ENCODE measurements at places on chromosomes 3 and 15.

- no peak for DNase-seq
Measured at GRCh38 chr15:66938114-66938830, 127.1 kb upstream of the SMAD3 start.

DNA sequence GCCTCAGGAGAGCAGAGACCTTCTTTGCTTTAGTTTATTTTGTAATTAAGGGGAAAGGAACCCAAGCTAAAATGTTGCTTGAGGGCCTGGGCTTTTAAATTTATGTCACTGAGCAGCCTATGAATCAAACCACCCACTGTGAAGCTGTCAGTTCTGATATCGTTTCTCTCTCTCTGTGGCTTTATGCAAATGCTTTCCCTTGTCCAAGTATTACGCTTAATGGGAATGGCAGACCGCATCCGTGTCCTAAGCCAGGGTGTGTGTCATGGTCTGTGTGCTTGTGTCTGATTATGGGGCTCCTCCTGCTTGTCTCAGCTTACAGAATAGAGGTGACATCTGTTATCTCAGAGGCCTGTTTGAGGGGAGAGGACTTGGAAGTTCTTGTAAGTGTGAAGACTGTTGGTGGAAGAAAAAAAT is 82.4 kb downstream of the EBLN2 start:
- DNase-seq: no peak

DNA sequence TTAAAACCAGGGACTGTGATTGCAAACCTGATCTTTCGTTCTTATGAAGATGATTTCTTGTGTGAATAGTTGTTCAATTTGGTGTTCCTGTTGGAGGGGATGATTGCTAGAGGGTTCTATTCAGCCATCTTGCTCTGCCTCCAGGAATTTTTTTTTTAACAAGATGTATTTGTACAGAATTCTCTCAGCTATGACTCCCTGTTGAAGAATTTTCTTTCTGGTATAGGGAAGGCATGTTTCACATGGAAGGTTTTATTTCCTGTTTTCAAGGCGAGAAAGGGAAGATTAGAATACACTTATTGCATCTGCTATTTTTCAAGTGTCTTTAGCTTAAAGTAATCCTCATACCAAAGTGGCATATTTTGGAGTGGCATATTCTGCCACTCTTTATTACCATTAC is 5.6 kb upstream of the LRRC34 start:
- no peak for DNase-seq

- no peak for DNase-seq
Measured at GRCh38 chr3:31241533-31241932, 291.2 kb upstream of the STT3B start.

GRCh38 chr15:56036546-56037067 is 43.2 kb upstream of the NEDD4 start:
- DNase-seq: no peak

- no peak for DNase-seq
Measured at GRCh38 chr3:126459763-126460127, 15.9 kb downstream of the ZXDC start.

DNA sequence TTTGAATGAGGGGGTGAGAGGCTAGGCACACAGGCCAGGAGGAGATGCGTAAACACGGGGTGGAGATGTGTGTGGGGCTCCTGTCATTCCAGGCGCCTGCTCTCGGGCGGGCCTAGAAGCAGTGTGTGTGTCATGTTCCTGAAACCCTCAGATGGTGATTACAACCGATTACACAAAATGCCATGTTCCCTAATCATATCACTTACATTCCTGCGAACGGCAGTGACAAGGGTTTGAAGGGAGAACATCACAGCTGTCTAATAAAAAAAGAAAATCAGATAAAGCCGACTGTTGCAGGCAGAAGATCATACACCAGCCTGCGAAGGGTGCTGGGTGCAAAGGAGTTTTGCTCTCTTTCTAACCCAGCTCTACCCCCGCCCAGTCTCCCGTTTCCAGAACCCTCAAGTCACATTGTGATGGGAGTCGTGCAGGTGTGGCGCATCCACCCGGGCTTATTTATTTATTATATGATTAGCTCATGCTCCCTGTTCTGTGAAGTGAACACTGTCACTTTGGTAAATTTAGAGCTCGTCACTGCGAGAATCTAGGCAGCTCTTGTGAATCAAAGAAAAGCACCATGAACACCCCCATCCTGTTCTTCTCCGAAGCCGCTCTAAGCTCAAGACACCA is 140.3 kb downstream of the NR2F2 start:
- DNase-seq: no peak

GRCh38 chr3:128297401-128298138 is 144.3 kb downstream of the EEFSEC start:
- DNase-seq: no peak

DNA sequence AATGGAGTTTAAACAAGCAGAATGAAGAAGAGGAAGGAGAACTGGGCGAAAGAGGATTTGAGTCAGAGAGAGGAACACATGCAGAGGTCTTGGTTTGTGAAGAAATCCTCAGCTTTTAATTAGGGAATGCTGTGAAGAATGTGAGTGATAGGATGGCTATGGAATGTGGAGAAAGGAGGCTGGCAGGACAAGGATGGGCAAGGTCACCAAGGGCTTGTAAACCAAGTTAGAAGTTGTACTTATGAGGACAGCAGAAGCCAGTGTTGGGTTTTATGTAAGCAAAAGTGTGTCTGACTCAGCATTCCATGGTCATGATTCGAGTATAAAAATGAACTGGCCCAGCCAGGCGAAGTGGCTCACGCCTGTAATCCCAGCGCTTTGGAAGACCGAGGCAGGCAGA is 60.0 kb upstream of the IL12A start:
- peak; percentile 45 for DNase-seq

GRCh38 chr15:74585191-74585590 is 30.4 kb upstream of the CLK3 start:
- no peak for DNase-seq

DNA sequence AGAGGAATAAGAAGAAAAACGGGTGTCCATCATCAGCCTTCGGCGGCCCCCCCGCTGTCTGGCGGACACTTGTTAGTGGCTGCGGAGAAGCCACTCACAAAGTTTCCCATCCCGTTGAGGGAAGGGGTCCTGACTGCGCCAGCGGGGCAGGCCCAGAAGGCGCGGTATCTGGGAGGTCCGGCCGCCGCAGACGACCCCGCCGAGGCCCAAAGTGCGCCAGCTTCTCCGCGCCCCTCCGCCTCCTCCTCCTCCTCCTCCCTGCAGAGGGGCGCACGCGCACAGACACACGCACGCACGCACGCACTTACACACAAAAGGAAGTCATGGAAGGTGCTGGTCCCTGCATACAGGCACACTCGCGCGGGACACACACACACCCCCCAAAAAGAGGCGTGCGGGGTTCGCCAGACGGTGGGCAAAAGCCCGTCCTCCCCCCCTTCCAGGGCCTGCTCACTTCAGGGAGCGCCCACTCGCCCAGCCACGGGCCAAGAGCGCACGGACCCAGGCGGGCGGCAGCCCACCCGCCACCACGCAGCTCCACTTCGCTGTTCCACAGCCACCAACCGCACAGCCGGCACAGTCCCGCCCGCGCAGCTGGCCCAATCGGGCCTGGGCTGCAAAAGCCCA is 18.0 kb downstream of the ZNF148 start:
- DNase-seq: peak; percentile 66

DNA sequence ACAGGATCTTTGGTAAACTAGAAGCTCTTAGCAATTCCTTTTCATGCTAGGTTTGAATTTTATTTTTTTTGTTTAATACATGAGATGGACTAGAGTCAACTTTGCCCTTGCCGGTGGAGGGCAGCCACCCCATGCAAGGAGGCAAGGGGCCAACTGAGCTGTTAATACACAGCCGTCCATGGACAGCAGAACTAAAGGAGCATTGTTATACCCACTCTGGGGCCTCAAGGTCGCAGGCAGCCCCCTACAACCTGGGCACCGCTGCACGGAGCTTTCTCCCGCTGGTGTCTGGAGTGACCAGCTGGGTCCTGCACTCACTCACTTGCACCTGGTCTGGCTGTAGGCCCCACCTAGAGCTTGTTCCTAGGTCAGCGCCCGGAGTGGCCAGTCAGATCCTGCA is 47.9 kb upstream of the ACKR4 start:
- DNase-seq: no peak

DNA sequence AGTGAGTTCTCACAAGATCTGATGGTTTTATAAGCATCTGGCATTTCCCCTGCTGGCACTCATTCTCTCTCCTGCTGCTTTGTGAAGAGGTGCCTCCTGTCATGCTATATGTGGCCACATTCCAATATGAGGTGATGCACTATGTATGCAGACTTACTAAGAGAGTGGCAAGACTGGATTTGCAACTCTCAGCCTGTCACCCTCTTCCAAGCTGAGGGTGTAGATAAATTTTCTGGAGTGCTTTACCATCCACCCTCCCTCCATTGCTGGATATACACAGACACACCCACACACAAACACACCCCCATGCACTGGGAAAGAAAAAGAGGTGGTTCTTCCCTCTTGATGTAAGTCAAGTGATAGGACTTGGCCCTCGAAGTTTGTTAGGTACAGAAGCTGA is 30.2 kb upstream of the CHMP2B start:
- DNase-seq: no peak

DNA sequence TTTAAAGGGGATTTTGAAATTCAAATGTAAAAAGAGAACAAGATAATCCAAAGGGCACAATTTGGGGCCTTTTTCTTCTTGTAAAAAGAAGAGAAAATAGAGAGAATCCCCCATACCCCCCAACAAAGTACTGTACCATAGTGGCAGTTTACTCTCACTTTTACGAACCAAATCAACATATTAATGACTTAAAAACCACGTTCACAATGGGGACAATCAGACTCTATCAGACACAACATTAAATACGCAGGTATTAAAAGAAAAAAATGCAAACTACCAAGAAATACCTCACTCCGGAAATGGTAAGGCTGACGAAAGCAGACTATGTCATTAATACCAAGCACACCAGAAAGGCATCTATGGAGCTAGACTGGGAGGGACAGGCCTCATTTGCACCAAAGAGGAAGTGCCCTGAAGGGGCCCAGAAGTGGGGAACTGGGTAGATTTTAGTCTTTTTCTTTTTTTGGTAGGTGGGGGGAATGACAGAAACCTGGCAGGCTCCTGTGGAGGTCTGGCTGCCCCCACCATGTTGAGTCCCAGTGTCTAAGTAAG is 134.3 kb downstream of the TIGIT start:
- DNase-seq: no peak

DNA sequence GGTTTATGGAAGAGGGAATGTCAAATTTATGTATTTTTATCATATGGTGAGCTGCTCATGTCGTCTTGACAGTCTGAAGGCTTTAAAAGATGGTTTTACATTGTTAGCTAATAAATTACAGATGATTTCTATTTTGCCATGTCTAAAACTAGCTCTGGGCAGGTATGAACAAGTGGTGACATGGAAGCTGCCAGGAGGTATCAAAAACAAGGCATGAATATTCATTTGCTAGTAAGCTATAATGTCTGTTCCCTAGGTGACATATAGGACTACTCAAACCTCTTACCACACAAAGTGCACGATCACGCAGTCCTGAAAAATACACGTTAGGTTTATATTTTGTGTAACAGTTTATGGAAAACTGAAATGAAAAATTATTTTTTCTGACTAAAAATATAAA is 34.8 kb downstream of the ST3GAL6 start:
- DNase-seq: no peak

GRCh38 chr3:31521468-31521867 is 11.3 kb upstream of the STT3B start:
- DNase-seq: no peak

- no peak for DNase-seq
Measured at GRCh38 chr3:122364490-122364889, 18.5 kb downstream of the MIX23 start.

GRCh38 chr3:194203482-194204041 is 67.6 kb downstream of the HES1 start:
- DNase-seq: no peak

DNA sequence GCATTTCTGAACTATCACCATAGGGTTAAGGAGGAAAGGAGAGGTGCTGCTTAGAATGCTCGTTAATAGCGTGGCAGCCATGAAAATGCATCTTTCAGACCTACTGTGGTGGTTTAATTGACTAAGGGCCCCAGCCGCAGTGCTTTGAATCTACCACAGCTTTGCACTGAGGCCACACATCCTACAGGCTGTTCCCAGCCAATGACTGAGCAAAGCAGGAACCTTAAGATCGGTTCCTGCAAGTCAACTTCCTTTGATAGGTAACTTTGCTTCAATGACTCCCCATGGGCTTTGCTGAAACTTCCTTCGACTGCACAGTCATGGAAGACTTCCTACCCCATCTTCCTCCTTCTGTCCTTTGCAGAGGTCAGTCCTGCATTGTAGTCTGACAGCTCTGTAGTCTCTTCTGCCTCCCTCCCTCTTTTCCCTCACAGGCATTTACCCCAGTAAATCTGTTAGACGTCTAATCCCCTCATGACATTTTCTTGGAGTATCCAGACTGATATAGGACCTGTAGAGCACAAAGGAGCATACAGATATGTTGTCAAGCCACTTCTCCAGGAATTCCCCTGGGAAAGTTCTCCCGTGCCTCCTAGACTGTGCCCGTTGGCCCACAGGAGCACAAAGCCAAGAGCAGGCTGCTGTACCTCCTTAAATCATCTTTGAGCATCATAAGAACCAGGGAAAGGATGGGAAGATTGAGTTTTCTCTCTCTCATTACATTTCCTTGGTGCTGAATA is 2.6 kb upstream of the BCL2A1 start:
- no peak for DNase-seq

- peak; percentile 16 for DNase-seq
Measured at GRCh38 chr15:100572362-100572983, 29.5 kb downstream of the LINS1 start.

GRCh38 chr3:25153136-25153535 is 274.9 kb upstream of the RARB start:
- DNase-seq: no peak

GRCh38 chr3:131794766-131795388 is 239.9 kb downstream of the CPNE4 start:
- peak; percentile 58 for DNase-seq

DNA sequence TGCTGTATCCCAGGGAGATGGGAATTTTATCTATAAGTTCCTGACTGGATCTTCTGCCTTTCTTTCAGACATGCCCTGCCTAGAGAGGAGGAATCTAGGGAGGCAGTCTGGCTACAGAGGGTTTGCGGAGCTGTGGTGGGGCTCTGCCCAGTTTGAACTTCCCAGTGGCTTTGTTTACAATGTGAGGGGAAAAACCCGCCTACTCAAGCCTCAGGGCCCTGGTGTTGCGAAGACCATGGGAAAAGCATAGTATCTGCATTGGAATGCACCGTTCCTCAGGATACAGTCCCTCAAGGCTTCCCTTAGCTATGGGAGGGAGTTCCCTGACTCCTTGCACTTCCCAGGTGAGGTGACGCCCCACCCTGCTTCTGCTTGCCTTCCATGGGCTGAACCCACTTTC is 168.7 kb downstream of the TMEM108 start:
- no peak for DNase-seq

- no peak for DNase-seq
Measured at GRCh38 chr3:143661677-143662076, 186.6 kb downstream of the SLC9A9 start.

DNA sequence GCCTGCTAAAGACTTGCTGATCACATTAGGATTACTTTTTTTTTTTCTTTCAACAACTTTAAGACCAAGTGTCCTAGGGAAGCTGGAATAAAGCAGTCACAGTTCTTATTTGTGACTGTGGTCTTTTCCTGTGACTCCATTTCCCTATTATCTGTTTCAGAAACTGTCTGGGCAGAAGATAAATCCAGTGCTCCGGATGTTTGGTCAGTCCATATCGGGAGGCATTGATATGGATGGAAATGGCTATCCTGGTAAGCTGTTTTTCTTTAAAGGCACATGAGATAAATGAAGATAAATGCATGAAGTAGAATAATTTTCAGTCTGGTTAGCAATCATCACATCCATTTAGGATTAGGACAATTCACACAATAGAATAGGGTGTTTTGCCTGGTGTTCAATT is 338.3 kb upstream of the CTDSPL start:
- no peak for DNase-seq
